HS-27A (cell line): ENCODE measurements at places on chromosomes 1 and 21.

- peak; percentile 91 for DNase-seq
Observed at GRCh38 chr1:77511440-77511840, 171.0 kb downstream of the ZZZ3 start.

- DNase-seq = no peak
Observed at GRCh38 chr1:184870319-184870718, 104.0 kb downstream of the NIBAN1 start.

- peak; percentile 26 for DNase-seq
Observed at GRCh38 chr1:52927212-52928014, at the start of gene SCP2. SCP2 (plus strand) TSS chr1:52927276; CDS start chr1:52927397, 121 bp downstream.

- no peak for DNase-seq
Observed at GRCh38 chr1:33725556-33726160, 138.2 kb upstream of the HMGB4 start.

DNA sequence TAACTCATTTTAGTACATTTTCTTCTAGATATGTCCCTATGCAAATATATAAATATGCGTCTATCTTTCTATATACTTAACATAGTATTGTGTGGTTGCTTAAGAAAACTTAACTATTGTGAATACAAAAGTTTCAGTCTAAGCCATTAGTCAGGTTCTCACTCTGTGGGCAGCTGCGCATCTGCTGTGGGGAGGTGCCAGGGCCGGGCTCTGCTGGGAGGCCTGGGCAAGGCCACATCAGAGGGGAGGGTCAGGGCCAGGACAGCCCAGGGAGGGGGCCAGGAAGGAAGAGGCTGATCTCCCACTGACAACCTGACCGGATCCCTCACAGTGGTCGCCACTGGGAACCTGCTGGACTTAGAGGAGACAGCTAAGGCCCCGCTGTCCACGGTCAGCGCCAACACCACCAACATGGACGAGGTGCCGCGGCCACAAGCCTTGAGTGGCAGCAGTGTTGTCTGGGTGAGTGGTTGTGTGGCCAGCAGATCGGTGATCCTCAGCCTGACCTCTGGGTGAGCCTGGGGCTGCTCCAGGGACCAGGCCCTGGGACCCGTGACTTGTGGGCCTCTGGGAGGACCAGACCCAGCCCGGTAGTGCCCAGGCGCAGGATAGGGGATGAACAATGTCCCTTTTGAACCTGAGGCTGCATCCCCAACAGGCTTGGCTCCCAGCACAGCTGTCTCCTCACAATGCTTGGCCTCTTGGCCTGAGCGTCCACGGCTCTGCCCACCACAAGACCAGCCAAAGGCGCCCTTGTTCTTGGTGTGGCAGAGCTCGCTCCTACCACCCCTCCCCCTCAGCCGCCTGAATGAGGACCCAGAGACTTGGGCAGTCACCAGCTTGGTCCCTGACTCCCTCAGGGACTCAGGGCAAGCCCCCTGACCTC, 20.2 kb downstream of the LDLRAP1 start:
- DNase-seq = no peak

DNA sequence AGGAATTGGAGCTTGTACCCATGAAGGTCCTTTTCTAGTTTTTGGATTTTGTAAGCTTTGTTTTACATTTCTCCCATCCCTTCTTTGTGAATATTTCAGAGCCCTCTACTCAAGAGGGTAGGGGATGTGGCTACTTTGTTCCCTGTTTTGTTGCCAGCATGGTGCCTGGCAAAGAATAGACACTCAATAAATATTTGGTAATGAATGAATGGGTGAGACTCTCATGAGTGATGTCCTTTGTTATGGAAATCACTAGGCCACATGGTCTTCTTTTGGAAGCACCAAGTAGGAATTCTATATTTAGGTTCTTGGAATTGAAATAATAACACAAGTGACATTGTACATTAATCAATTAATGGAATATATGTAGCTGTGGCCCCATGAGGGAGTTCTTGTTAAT, 26.8 kb upstream of the ATP5PO start:
- DNase-seq = no peak

- no peak for DNase-seq
Observed at GRCh38 chr1:154747740-154748404, 122.2 kb downstream of the KCNN3 start.

- no peak for DNase-seq
Observed at GRCh38 chr1:214897581-214897980, 185.0 kb upstream of the KCNK2 start.

- no peak for DNase-seq
Observed at GRCh38 chr1:10601342-10602070, 126.8 kb downstream of the PEX14 start.

DNA sequence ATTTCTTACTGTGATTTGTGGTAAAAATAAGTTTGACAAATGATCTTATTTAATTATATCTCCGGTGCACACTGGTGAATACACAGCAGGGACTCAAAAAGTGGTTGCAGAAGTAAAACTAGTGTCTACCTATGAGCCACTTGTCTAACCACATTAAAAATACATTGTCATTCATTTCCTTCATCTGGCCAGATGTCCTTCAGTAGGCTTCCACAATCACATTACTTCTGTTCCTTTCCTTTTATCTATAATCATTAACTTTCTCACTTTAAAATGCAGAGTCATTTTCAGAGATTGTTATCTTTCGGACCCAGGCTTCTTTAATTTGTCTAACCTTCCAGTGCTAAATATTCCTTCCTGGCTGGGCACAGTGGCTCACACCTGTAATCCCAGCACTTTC, 3.0 kb downstream of the RBBP5 start:
- DNase-seq = no peak
